ENCODE measurements at places on chromosomes 1 and 21.

DNA sequence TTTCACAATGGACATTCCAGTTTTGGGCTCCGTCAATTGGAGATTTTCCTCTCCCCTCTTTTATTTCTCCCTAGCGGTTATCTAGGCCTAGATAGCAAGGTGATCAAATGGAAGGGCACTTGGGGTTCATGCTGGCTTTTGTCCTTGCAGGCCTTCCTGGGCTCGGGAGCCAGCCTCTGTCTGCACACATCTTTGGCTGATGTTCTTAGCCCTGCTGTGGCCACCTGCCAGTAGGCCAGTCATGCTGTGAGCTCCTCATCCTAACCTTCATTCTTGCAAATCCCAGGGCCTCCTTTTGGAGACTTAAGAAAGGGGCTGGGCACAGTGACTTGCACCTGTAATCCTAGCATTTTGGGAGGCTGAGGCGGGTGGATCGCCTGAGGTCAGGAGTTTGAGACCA, 13.5 kb downstream of the TIE1 start:
- no peak for DNase-seq

DNA sequence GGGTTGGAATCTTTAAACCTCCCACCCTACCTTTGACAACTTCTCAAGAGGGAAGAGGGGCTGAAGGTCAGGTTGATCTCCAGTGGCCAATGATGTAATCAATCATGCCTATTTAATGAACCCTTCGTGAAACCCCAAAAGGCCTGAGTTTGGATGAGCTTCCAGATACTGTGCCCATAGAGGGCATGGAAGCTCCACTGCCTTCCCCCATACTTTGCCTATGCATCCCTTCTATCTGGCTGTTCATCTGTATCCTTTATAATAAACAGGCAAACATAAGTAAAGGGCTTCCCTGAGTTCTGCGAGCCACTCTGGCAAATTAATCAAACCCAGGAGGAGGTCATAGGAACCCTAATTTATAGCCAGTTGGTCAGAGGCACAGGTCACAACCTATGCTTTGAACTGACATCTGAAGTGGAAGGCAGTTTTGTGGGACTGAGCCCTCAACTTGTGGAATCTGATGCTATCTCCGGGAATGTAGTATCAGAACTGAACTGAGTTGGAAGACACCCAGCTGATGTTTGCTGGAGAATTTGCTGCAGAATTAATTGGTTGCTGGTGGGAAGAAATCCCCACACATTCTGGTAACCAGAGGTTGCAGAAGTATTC, 24.8 kb downstream of the S100A10 start:
- no peak for DNase-seq

DNA sequence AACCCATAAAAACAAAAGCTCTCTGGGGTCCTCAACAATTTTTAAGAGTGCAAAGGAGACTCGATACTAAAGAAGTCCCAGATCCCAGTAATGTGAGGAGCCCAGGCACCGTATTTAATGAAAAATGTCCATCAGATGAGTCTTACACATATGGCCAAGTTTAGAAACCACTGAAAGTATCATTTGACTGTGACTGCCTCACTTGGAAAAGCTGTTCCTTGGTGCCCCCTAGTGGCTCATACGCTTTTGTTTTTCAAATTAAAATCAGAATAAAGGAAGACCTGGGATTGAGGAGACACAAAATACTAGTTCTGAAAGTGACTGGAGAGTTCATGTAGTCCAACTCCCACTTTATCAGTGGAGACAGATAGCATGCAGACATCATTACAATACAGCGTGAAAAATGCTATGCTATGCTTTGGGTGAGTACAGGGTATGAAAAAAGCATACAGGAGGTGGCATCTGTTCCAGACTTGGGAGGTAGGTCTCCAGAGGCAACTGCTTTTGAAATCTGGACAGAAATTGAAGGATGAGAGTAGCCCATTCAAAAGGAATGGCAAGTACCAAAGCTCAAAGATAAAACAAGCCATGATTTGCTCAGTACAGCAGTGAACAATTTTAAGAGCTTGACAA, 33.8 kb downstream of the GDAP2 start:
- DNase-seq = peak; percentile 75

DNA sequence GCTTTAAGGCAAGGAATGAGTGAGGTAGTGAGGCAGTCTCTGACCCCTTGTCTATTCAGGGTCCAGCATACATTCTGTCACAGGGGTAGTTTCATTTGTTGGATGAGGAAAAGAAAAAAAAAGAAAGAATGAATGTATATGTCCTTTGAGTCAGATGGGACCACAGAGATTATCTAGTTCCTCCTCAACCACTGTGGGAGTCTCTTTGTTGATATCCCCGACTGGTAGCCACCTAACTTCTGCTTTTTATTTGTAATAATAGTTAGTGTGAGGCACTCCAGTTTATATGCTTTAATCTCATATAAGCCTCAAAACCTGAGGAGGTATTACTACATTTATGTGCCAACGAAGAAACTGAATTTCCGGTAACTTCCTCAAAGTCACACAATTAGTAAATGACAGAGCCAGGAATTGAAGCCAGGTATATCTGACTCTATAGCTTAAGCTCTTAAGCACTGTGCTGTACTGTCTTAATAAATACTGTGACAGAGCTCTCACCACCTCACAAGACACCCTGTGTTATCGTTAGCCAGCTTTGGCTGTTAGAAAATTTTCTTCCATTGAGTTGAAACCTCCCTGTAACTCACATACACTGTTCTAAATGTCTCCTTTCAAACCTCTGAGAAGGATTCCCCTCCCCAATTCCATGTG, 82.2 kb downstream of the MDM4 start:
- no peak for DNase-seq

DNA sequence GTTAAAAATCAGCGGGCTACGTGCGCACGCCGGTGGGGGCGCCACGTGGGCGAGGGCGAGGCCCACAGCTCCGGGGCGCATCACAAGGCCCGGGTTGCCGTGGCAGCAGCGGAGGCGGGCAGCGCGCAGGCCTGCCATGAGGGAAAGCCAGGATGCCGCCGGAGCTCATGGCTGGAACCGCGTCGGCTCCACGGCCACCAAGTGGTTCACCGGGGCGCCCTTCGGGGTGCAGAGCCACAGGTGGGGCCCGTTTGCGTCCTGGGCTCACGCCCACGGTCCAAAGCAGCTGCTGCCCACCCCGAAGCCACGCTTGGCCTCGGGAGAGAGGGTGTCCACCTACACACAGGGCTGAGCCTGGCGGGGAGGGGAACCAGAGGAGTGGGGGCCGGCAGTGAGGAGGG, 4.9 kb upstream of the TTC22 start:
- no peak for DNase-seq

Measured in left colon (tissue), 2 donors.